ENCODE measurements at places on chromosomes 1 and 21.

DNA sequence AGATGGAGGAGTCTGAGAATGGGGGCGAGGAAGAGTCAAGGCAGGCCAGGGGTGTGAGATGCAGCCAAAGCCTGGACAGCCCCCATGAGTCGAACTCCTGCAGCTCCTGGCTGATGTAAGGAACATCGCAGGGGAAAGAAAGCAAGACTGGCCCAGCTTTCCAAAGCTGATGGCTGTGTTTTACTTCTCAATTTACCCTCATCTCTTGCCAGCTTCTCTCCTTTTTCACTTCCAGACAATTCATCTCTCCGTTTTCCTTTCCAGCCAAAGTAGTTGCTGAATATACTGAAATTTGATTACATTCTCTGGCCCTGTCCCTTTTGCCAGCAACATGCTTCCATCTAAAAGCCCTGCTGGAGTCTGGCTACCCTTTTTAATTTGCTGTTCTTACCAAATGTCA is 40.0 kb upstream of the UBE2U start:
- no peak for DNase-seq

DNA sequence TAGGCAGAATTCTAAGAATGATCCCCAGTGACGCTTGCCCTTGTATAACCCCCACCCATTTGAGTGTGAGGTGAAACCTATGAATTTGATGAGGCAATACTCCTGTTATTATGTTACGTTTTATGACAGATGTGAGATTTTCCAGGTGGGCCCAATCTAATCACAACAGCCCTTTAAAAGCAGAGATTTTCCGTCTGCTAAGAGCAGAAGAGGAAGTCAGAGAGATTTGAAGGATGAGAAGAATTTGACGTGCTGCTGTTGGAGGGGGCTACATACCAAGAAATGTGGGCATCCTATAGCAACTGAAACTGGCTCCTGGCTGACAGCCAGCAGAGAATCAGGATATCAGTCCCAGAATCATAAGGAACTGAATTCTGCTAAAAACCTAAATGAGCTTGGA is 2.4 kb upstream of the SLC19A2 start:
- no peak for DNase-seq

DNA sequence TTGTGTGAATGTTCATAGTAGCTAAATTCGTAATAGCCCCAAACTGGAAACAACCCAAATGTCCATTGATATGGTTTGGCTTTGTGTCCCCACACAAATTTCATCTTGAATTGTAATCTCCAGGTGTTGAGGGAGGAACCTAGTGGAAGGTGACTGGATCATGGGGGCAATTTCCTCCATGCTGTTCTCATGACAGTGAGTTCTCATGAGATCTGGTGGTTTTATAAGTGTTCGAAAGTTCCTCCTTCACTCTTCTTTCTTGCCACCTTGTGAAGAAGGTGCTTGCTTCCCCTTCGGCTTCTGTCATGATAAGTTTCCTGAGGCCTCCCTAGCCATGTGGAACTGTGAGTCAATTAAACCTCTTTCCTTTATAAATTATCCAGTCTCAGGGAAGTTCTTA is 11.3 kb downstream of the UBE2G2 start:
- DNase-seq: no peak

DNA sequence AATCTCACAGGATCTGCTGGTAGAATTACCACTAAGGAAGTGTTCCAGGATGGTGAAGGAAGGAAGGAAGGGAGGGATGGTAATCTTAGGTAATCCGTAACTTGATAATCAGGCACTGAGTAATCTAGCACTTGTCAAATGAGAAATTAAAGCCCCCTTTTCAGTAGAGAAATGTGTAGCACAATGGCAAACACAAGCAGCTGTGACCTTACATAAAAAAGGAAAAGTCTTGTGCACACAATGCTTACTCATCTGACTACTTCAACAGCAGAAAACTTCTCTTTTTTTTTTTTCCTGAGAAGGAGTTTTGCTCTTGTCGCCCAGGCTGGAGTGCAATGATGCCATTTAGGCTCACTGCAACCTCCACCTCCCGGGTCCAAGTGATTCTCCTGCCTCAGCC is 6.1 kb downstream of the NUP210L start:
- DNase-seq: no peak

- DNase-seq: no peak
These were observed 216.6 kb downstream of the GREM2 start for GRCh38 chr1:240395336-240395735.

- no peak for DNase-seq
These were observed 186.3 kb downstream of the RERE start for GRCh38 chr1:8631163-8631562.

DNA sequence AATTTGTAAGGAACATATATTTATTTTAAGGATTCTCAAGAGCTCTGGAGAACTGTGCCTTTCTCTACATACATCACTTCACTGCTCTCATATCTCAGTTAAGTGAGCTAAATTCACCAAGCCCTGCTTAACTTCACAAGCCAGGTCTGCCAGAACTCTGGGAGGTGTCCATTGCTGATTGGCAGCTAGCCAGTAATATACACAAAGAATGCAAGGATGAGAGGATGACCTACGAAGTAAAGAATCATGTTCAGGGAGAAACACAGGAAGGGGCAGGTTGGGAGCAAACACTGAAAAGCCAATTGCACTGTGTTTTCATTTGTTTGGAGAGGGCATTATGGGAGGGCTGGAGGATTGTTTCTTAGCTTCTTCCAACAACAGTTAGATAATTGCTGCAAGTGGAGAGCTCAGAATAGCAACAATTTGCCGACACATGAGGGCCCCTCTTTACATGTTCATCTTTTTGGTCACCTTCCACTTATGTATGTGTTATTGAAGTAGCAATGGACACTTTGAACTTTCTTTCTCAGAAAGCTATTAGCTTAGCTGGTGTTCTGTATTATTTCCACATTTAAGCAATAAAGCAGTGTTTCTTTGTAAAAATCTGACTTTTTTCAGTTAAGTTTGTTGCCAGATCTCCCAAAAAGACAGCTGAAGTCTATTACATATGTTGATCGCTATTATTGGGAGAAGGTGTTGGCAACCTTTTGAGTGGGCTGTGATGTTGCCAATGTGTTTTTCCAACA is 254.8 kb downstream of the LTN1 start:
- DNase-seq: no peak

DNA sequence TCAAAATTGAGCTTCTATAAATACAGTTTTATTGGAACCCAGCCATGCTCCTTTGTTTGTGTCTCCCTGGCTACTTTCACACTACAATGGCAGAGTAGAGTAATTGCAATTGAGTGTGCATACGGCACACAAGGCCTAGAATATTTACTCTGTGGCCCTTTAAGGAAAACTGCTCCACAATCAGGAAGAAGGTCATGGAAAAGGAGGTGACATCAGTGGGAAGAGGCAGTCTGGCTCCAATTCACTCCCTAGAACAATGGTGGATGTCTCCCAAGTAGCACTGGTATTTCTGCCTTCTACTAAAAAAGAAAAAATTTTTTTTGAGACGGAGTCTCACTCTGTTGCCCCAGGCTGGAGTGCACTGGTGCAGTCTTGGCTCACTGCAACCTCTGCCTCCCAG is 51.3 kb downstream of the KRTAP19-8 start:
- DNase-seq: no peak

DNA sequence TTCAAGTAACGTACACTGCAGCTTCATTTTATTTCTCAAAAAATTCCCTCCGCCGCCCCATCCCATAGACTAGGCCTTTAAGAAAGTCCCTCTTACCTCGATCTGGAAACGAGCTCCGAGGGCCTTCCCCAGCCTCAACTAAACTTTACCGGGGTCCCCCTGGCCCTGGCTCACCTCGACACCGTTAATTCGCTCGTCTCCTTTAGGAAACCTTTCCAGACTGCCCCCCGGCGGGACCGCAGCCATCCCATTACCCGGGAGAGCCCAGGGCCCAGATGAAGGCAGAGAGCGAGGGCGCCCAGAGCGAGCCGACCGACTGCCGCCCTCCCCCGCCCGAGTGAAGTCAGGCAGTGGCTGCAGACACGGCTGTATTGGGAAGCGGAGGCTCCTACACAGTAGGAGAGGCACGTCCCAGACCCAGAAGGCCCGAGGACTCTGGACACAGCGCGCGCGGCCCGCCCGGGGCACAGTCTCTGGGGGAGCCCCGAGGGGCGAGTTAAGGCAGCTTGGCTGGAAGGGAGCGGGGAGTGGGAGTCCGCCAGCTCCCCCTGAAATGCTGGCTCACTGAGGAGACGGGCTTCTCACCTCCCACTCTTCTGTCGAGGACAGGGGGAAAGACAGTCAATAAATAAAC is 14.6 kb downstream of the SEMA6C start:
- DNase-seq: no peak
